ENCODE measurements at places on chromosomes 7 and 10.

DNA sequence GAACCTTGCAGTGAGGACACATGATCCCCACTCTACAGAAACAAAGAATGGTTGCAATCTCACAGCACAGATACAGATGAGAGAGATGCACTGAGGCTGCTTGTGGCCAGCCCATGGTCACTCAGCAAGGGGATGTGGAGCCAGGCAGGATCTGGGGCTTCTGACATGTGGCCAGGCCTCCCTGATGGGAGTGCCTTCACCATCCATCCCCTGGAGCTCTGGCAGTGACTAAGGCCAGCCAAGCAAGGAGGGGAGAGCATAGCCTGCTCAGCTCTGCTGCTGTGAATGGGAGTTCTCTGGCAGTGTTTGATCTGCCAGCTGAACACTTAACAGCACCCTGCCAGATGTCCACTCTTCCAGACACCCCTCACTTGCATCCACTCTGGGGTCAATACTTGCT lies 19.8 kb downstream of the C10orf71 start:
- no peak for DNase-seq

DNA sequence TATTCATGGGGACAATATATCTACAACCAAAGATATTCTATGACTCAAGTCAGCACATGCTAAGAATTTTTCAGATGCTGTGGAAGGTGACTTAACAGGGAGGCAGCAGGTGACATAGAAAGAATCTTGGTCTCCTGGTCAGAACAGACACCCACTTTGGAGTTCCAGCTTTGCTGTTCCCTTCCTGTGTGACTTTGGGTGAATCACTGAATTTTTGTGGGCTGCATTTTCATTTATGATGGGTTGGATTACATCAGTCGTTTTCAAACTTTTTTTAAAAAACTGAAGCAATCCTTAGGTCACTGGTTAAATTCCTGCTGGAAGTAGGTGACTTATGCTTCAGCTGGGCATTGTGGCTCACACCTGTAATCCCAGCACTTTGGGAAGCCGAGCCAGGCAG lies 24.9 kb downstream of the RGR start:
- DNase-seq, result no peak

- no peak for DNase-seq
Measured at GRCh38 chr7:131183072-131183471, 144.6 kb upstream of the MKLN1 start.

DNA sequence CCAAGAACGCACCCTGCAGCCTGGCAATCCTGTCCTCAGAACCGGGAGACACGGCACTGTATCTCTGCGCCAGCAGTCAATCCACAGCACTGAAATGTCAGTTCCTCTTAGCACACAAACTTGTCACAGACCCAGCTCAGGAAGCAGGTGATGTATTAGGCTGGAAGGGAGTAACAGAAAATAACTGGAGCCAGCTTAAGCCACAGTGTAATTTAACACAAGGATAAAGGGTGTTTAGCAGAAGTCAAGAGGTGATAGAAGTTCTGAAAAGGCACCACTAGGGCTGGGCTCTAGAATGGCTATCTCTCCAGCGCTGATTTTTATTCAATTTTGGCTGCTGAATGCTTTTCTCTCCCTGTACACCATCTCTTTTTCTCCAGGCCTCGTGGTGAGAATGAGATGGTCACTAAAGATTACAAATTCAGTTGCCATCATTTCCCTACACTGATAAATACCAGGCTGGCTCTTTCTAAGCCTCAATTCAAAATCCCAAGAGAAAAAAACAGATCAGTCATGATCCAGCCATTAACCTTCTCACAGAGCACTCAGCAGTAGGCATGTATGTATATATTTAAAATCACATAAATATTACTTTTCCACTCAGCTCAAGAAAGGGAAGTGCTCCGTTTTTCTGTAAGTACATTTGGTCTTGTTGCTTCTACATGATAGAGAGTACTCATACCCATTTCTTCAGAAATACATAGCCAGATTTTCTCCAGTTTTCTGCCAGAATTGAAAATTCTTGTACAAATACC lies 102.7 kb upstream of the PRSS1 start:
- no peak for DNase-seq

GRCh38 chr7:17983221-17984062 lies 43.1 kb upstream of the SNX13 start:
- DNase-seq, result no peak

GRCh38 chr10:12661671-12662070 lies 312.3 kb downstream of the CAMK1D start:
- DNase-seq, result no peak

- DNase-seq, result no peak
Measured at GRCh38 chr10:28793482-28793881, 116.2 kb downstream of the BAMBI start.

- DNase-seq, result no peak
Measured at GRCh38 chr7:124915242-124915641, 14.4 kb downstream of the POT1 start.

GRCh38 chr10:3034616-3035015 lies 32.7 kb upstream of the PFKP start:
- DNase-seq, result no peak

- no peak for DNase-seq
Measured at GRCh38 chr7:97008275-97008917, 3.0 kb downstream of the DLX6 start.

DNA sequence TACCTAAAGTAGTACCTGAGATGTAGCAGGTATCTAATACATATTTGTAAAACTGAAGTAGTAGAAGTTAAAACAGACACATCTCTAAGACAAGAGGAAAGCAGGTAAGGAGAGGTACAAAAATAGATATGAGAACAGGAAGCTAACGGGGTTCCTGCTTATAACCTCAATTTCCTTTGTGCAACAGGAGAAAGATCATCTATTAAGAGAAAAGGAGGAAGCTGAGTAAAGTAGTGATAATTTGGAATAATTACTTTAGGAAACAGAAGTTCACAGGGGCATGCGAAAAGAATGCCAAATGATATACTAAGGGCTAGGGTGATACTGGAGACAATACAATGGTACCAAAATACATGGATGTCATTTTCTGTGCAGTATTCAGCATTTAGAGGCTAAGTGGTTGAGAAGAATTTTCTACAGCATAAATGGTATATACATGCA lies 108.7 kb downstream of the NRBF2 start:
- DNase-seq, result no peak

DNA sequence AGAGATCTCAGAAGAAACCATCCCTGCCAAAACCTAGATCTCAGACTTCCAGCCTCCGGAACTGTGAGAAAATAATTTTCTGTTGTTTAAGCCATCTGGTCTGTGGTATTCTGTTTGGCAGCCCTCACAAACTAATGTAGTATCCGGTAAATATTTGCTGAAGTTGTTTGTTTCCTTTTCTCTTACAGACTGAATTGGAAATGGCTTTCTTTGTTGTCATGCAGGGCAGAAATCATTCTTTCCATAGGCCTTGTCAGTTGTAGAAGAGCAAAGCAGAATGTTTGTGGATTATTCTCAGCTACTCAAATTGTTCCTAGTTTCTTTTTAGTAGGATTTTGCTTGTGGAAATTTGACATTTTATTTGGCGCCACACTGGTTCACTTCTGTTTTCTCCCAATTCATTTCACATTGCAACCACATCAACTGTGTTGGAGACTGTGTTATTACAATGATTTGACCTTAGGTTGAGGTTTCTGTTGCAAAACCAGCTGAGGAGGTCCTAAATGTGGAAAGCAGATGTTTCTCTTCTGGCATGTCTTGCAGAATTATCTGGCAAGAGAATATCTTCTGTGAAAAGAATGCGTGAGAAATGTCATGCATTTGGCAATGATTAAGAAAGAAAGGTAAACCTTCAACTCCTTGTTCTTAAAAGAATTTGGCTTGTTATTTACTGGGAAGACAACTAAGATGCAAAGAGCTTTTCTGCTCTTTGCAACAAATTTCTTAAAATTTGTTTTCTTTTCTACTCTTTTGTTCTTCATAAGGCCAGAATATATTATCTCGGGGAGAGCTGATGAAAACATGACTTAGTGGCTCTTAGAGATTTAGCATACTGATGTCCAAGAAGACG lies 25.8 kb downstream of the ACTA2 start:
- no peak for DNase-seq

DNA sequence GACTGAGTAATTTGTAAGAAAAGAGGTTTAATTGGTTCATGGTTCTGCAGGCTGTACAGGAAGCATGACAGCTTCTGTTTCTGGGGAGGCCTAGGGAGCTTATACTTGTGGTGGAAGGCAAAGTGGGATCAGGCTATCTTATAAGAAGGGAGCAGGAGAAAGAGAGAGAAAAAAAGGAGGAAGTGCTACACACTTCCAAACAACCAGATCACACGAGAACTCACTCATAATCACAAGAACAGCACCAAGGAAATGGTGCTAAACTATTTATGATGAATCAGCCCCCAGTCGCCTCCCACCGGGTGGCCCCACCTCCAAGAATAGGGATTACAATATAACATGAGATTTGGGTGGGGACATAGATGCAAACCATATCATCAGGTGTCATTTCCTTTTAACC lies 89.1 kb upstream of the KCNMA1 start:
- DNase-seq, result no peak

DNA sequence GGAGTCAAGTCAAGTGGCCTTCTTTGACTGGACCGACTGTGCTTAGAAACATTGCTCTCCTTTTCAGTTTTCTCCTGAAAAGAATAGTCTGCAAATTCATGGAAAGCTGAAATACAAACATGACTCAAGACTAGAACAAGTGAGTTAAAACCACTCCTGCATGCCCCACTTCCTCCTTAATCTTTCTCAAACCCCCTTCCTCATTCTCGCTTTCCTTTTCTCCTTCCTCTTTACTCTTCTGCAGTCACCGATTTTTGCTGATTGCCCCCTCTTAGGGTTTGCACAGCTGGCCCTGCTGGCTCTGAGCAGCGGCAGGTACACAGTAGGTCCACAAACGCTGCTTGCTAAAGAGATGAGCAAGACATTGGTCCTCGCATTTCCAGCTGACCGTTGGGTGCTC lies 34.8 kb upstream of the MKI67 start:
- no peak for DNase-seq

GRCh38 chr7:5077740-5078139 lies 32.1 kb downstream of the RBAK start:
- DNase-seq, result no peak

DNA sequence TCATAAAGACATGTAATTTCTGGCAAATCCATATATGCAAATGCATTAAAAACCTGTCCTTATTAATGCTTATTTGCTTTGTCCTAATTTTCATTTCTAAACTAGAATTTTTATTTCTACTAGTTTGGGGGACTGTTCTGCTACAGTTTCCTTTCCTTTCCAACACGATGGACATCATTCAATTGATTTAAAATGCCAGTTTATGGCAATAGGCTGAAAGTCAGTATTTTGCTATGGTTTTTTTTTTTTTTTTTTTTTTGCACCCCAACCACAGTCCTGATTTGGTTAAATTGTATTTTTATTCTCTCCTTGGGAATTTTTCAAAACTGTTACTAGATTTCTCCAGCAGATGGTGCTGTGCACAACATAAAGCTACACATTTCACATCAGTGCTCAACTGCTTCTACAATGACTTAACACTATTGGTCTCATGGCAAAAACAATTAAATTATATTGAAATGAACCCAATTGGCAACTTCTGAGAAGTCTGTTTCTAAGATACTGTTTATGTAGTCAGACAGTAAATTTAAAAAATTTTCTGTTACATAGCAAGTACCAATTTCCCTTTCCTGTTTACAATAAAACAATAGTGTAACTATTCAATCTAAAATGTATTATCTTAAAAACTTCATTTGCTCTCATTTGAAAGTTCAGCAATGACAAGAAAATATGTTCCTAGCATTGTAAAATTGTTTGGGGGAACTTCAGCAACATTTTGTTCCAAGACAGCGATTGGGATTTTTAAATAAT lies 193.8 kb upstream of the CCDC6 start:
- DNase-seq, result no peak

GRCh38 chr10:92970301-92971070 lies 90.1 kb upstream of the CYP26C1 start:
- no peak for DNase-seq

- no peak for DNase-seq
Measured at GRCh38 chr7:158484801-158485531, 102.7 kb downstream of the PTPRN2 start.

- no peak for DNase-seq
Measured at GRCh38 chr7:78055001-78055573, 256.5 kb downstream of the PHTF2 start.

GRCh38 chr10:43648398-43649184 lies at the start of gene ZNF32:
Gene ZNF32 (minus strand): TSS chr10:43648881. CDS start chr10:43646133, 2,748 bp downstream.
- DNase-seq, result peak; percentile 84

DNA sequence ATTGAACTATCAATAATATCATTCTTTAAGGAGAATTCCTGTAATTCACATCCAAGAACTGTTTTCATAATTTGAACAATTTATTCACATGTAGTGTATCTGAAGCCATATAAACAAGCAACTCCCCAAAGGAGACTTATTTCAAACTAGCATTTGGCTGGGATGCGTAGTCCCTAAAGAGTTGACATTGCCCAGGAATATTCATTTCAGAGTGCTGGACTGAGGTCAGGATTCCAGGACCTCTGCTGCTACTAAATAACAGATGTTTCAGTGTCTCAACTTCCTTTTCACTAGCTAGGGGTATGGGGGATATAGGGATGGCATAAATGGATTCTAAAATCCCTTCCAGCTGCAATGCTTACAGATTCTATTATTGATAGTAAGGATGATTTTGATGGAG lies 177.0 kb downstream of the TSPAN12 start:
- DNase-seq, result no peak

- no peak for DNase-seq
Measured at GRCh38 chr10:129786216-129786615, 177.9 kb downstream of the EBF3 start.

GRCh38 chr7:29274146-29275017 lies 79.8 kb downstream of the CHN2 start:
- DNase-seq, result no peak

DNA sequence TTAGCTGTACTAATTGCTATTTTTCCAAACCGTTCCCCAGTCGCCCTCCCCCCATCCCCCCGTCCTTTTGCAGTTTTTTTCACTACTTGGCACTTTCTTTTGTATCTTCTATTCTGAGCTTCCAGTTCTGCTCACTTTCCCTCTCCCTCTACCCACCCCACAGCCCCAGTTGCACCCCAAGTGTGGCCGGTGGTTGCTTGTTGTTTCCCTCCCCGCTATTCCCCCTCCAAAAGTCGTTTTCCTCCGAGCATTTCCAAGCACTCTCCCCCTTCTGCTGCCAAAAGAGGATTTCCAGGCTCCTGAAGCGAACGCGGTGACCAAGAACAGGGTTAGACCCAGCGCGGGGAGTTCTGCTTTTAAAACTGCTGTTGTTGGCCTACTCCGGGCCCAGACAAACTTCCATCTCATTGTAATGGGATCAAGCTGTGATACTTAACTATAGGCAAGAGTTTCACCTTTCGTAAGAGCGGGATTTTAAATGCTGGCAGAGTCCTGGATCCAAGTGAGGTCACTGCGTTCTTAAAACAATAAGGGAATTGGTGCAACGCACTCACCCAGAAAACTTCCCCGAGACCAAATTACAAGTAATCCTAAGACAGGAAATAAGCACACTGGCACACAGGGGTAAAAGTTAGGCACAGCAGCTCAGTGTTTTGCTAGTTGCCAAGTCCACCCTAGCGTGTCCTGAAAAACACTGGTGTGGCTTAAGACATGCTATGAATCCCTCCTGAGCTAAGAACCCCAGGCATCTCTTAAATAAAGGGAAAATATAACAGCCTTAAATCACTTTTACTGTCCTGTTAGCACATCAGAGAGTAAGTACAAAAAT lies 1.5 kb upstream of the RGS10 start:
- no peak for DNase-seq

- no peak for DNase-seq
Measured at GRCh38 chr7:47461161-47461560, 120.8 kb downstream of the TNS3 start.
